Stimulated activated CD4-positive, alpha-beta T cell treated with anti-CD3 and anti-CD28 coated beads, Interleukin-15, amount 100 ng/mL, for 24 hours (primary cell): ENCODE measurements at places on chromosomes 6 and 20.

GRCh38 chr6:55023230-55023629 lies 151.1 kb upstream of the HCRTR2 start:
- DNase-seq: no peak

DNA sequence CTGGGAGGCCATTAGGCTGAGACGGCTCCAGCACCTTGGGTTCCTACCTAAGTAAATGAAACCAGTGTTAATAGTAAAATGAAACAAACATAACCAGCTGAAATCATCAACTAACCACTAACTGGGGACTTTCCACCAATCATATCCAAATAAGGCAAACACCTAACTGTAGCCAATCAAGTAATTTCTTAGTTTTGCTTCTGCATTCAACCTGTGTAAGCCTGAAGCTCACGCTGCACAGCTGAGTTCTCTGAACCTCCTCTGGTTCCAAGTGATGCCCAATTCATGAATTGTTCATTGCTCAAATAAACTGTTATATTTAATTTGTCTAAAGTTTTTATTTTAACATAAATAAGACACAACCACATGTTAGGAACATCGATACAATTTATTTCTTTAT lies 22.5 kb downstream of the KLHL32 start:
- no peak for DNase-seq

DNA sequence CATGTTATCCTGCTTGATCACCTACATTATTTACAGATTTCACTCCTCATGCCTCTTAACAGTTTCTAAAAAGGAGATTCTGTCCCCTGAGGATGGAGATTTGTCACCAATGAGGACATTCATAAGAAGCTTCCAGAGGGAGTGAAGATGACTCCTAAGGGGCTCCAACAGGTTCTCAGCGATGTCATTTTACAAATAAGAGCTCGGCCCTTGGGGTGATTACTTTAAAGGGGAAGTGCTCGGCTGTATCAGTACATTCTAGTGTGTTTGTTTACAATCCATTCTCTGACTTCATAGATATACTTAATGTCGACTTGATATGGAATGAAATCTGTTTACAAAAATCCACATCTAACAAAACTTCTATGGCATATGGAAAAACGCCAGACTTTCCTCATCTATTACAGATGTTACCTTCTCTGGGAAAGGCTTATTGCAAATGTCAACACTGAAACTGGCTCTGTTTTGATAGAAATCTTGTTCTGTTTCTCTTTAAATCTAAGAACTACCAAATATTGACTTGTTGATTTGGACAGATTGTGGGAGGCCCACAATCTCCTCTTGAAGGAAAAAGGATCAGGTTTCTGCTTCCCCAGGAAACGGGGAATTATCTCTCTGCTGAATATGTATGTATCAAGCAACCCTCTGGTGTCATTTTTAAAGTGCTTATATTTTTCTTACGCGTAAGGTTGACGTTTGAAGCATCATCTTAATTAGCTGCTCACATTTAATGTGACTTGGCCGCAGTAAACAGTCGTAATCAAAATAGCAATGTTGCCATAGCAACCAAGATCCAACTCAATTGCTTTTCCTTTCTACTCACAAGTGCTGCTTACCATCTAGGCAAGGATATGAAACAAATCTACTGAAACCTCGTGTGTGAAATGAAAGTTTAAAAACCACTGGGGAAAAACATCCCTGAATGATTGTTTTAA lies 95.7 kb downstream of the SHLD1 start:
- DNase-seq: no peak

DNA sequence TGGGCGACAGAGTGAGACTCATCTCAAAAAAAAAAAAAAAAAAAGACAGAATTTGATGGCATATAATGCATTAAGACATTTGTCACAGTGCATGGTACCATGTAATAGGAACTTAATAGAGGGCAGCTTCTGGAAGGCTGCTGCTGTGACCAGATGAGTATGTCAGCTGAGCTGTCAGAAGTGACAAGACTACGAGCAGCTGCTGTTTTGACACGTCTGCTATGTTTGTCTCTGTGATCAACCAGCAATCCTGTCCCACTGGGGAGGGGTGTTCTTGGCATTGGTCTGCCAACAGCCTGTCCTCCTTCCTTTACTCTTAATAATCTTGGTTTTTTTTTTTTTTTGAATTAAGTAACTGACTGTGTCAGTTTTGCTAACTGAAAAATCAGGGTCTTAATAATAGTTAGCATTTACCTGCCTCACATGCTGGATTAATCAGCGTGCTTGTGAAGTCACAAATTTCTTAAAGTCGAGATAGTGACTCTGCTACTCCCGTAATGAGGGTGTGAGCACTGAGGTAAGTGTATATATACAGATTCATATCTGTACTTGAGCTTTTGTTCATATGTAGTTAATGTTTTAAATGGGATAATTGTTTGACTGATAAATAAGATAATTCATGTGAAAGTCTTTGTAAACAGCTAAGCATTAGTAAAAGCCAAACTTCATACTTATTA lies 152.4 kb downstream of the BMP2 start:
- no peak for DNase-seq

GRCh38 chr20:24353135-24353690 lies 116.2 kb upstream of the SYNDIG1 start:
- no peak for DNase-seq

DNA sequence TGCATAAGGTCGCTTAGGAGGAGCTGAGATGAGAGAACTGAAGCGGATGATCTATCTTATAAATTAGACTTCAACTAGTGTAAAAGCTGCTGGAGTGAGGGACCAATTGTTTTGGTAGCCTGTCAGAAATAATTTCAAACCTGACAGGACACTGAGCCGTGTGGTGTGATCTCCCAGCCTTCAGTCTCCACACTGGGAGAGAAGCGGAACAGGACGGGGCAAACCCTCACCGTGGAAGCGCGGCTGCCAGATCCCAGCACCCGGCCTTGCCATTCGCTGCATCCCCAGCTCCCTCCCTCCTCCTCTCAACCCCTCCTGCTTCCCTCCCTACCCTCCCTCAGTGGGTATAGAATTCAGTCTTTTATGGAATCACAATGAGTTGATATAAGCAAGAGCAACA lies 900.1 kb upstream of the SLC35B3 start:
- no peak for DNase-seq

GRCh38 chr6:38725414-38726183 lies 10.5 kb downstream of the DNAH8 start:
- DNase-seq: no peak

- DNase-seq: no peak
Observed at GRCh38 chr6:140062043-140063020, 687.9 kb upstream of the CITED2 start.

GRCh38 chr6:119283979-119284545 lies 65.5 kb downstream of the MAN1A1 start:
- DNase-seq: no peak

DNA sequence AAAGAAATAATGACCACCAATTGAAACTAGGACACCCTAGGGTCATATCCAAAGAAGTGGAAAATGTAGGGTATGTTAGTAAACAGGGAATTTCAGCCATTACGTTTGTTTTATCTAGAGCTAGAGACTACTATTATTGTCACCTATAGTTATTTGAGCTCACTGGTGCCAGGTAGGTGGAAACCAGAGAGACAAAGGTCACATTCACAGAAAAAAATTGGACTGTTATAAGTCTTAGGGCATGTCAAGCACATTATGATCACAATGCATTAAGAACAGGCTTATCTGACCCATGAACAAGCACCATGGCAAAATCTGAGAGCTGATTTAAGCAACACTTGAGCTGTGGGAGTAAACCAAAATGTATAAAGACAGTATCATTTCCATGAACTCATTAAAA lies 530.1 kb upstream of the CITED2 start:
- no peak for DNase-seq

DNA sequence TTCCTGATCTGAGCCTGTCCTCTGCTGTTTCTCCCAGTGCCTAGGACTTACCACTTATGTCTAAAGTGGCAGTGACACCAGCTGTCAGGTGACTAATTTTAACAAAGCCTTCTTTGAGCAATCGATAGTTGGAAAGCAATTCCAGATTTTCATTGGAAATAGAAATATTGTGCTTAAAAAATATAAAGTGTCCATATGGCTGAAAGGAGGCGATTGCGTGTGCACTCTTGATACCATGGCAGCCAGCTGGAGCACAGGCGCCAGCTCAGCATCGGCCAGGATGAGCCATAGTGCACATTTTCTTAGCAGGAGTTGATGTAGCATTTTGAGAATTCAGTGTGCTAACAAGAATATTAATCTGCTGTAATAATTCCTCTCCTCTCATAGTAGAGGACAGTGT lies 70.0 kb downstream of the LRRC1 start:
- no peak for DNase-seq

DNA sequence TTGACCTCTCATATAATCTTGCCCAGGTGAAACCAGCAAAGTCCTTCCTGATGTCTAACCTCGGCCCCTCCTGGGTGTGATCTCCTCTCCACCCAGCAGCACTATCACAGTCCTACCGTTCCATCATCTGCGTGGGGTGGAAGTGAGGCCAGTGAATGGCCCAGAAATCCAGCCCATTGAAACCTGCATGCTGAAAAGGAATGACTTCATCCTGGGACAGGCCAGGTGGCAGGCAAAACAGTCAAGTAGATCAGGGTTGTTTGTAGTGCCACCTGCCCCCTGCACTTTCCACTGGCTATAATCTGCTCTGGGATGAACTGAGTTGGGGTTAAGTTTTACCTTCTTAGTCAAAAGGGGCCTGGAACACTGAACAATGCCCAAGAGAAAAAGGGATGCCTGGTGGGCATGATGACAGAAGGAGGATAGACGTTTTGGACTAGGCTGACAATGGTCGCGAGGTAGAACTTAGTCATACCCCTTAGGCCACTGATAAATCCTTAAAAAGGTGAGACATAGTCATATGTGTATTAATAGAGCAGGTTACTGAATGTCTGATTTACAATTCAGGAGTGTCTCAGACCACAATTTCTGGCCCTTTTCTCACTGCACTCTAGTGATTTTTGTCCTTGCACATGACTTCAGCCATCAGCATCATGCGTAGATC lies 8.1 kb upstream of the HSP90AB1 start:
- no peak for DNase-seq

DNA sequence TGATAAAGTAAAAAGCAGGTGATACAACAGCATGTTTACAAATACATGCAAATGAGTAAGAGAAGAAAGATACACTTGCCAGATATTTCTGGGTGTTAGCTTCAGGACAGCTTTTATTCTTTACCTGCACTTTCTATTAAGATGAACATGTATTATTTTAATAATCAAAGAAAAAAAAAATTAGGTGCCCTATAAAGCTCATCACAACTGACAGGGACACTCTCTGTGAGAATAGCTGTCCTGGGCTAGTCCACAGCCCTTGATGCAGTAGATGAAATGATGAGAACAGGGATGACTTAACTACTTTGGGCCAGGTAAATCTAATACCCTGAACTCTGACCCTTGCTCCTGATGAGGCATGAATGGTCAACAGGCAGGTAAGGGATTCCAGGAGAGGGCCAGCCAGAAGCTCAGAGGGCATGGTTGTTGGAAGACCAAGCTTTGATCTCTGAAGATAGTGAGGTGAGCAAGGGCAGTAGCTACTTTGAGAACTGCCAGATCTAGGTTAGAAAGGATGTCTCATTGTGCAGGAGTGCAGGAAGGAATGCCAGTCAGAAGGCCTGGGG lies 15.6 kb downstream of the NSFL1C start:
- DNase-seq: no peak

- DNase-seq: no peak
Observed at GRCh38 chr6:39360378-39360777, 37.9 kb upstream of the KCNK16 start.

DNA sequence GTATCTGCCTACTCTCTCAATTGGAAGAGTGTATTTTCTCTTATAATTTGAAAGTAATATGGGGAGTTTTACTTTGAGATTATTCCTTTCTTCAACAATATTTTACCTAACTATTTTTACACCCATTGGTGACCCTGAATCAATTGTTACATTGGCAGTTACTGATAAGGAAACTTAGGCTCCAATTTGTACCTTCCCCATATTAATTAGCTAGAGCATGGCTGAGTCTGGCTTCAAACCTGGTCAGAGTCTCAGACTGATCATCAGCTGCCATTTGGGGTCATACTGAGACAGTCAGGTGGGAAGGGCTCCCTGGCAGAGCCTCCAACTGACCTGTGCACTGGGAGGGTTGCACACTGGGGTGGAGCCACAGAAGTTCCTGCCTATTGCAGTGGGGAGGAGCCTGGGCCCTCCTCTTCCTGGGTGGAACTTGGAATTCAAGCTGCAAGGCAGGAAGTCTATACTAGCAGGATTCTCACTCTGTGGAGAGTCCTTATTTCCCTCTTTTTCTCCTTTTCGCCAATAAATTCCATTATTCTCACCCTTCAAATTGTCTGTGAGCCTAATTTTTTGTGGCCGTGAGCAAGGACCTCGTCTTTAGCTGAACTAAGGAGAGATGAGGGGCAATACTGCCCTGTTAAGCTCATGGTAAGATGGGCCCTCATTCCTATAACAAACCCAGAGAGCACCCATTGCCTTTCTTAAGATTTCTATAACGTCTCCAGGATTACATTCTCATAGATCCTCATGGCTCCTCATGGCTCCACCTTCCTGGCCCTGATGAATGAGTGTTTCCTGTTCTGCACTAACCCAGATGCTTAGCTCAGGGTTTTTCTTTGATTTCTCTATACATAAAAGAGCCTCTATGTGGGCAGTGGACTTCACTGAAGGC lies 285.1 kb downstream of the ADGB start:
- DNase-seq: no peak

- no peak for DNase-seq
Observed at GRCh38 chr6:151481786-151482185, 12.0 kb upstream of the CCDC170 start.

DNA sequence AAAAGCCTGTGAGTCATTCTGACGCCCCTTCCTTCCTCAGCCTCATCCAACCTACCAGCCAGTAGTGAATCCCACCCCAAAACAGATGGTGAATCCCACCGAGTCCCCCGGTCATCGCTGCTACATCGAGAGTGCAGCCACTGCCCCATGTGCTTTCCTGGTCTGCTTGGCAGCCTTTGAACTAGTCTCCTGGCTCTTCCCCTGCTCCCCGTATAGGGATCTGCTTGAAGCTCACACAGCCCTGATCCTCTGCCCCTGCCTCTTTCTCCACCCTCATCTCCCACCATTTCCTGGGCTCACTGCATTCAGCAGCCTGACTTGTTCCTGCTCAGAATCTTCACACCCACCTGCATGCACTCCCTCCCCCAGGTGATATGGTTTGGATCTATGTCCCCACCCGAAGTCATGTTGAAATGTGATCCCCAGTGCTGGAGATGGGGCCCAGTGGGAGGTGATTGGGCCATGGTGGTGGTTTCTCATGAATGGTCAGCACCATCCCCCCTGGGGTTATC lies 14.6 kb downstream of the SYNJ2 start:
- DNase-seq: no peak

DNA sequence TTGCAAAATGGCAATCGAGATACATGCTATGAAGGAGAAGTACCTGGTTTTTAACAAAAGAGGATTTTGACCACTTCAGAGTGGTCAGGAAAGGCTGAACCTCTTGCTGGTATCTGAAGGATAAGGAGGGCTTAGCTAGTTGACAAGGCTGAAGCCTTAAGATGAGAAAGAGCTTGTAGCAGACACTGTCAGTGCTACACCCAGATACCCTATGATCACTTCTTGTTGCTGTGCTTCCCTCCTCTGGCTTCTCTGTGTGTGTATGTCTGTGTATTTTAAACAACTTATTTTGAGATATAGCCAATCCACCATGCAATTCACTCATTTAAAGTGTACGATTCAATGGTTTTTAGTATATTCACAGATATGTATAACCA lies 38.9 kb upstream of the TGM2 start:
- no peak for DNase-seq
